ENCODE measurements at places on chromosomes 1 and 21.

DNA sequence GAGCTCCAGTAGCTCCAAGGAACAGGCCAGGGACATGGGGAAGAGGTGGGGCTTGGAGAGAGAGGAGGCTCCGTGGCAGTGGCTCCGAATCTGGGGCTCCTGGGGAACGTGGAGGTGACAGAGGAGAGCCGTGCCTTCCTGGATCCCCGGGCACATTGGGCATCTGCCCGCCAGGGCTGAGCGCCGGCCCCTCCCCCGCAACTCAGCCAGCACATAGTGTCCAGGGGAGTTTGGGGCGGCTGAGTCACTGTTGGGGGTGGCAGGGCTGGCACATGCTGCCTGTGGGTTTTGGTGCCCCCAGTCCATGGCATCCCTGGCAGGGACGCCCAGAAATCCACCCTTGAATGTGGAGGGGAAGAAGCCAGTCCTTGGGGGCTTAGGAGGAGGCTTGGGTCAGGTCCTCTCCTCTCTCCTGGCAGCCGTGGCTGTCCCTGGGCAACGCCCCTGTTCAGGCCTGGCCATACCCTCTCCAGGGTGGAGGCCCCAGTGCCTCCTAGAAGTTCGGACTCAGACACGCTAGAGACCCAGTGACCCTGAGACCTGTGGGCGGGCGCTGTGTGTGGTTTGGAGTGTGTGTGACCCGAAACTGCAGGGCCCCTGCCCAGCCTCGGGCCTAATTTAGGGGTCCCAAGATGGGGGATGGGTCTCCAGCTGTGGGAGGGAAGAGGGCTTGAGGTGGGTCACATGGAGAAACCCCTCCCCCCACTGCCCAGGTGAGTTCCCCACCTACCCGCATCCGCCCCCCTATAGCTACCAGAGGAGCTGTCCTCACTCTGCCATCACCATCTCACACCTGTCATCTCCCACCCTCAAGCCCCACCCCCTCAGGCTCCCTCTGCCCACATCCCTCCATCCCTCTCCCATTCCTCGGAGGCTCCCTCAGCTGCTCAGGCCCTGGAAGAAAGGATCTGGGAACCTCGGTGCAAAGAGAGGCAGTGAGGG is 1.6 kb downstream of the HSPB7 start:
- DNase-seq: no peak

GRCh38 chr1:154557939-154558719 is at the start of gene UBE2Q1:
TSS of gene UBE2Q1 (minus strand) at chr1:154558662. CDS start at chr1:154558553, 109 bp downstream.
- DNase-seq: no peak

- DNase-seq: no peak
Observed at GRCh38 chr1:25111706-25112105, 120.6 kb downstream of the SYF2 start.

DNA sequence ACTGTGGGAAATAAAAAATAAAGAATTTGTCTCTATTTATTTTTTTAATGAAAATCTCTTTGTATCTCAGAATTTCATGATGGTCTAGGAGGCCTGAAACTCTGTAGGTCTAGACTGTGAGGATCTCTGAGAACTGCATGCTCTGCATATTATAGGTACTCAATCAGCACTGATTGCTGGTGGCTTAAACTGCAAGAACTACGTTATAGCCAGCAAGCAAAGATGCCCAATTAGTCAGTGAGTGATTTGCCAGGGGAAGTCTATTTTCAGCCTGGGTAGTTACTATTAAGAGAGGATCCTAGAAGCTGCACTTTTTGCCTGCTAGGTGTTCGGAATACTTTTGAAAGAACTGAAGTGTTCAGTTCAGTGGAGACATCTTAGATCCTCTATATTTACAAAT is 87.4 kb downstream of the GPR52 start:
- no peak for DNase-seq

- peak; percentile 33 for DNase-seq
Observed at GRCh38 chr1:45953934-45954847, 150.8 kb downstream of the MAST2 start.

GRCh38 chr21:29939924-29940275 is at the start of gene GRIK1:
TSS of gene GRIK1 (minus strand) at chr21:29939996.
- no peak for DNase-seq

DNA sequence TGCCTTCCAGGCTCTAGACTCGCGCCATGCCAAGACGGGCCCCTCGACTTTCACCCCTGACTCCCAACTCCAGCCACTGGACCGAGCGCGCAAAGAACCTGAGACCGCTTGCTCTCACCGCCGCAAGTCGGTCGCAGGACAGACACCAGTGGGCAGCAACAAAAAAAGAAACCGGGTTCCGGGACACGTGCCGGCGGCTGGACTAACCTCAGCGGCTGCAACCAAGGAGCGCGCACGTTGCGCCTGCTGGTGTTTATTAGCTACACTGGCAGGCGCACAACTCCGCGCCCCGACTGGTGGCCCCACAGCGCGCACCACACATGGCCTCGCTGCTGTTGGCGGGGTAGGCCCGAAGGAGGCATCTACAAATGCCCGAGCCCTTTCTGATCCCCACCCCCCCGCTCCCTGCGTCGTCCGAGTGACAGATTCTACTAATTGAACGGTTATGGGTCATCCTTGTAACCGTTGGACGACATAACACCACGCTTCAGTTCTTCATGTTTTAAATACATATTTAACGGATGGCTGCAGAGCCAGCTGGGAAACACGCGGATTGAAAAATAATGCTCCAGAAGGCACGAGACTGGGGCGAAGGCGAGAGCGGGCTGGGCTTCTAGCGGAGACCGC is 2.0 kb upstream of the OLIG2 start:
- DNase-seq: no peak
